ENCODE measurements at places on chromosomes 2 and 18.

- no peak for DNase-seq
Measured at GRCh38 chr2:8355102-8355859, 326.6 kb upstream of the ID2 start.

GRCh38 chr2:177261116-177262060 lies 3.1 kb downstream of the NFE2L2 start:
- no peak for DNase-seq

GRCh38 chr18:23568281-23569138 lies 17.8 kb downstream of the NPC1 start:
- no peak for DNase-seq

- DNase-seq, result no peak
Measured at GRCh38 chr2:207884127-207884526, 114.4 kb upstream of the FZD5 start.

DNA sequence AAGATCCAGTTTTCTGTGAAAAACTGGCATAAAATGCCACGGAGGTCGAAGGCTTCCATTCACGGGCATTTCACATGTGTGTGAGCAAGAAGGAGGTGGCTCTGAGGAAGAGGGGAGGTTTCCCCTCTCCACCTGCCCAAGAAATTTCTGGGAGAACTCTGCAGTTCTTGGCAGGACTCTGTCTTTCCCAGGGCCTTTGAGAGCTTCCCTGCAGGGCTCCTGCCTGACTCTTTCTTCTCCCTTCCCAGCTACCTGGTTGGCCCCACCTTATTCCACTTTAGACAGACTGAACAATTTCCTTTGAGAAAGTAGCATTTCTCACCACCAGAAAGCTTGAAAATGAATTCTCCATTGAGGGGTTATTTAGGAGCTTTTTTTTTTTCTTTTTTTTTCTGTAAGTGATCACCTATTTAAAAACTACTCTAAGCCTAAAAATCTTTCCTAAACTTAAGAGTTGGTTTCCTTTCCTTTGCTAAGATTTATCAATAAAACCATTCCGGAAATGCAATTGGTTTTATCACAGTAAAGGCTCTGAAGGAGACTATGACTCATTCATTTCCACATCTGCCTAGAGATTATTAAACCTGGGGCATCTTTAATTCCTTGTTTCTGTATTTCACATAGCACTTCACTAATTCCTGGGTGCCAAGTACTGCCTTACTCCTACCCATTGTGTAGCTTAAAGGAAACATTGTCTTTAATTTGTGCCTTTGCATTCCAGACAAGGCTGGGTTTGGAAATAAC lies 59.3 kb downstream of the UNC80 start:
- no peak for DNase-seq

Measured in neural crest cell (in vitro differentiated cells).